ENCODE measurements at places on chromosomes 16 and 17.

GRCh38 chr16:18792836-18793433 lies 2.8 kb upstream of the RPS15A start:
- no peak for DNase-seq

DNA sequence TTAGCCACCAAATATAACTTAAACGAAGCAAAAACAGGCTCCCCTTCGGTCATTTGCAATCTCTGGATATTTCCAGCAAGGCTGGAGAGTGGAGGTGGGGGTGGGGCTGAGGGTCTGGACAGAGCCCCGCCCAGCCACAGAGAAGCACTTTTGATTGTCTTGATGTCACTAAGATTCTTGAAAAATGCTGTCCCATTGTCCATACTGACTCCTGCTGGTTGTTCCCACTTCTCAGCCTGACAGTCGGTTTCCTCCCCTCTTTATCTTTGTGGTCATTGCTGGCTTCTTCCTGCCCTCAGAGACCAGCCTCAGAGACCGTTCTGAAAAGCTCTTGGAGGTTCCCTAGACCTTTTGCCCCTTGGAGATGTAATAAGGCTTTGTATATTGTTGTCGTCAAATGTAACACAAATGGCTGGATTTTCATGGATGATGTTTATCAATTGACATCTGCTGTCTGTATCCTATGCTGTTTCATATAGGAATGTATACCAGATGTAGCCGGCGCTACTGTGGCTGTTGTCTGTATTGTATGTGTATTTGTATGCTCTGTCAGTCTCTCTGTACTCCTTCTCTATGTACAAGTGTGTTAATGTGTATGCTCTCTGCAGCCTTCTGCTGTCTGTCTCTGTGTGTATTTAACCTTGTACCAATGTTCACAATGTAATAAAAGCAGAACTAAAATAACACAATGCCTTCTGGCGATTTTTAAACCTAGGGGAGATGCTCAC lies 94.8 kb upstream of the DNAH9 start:
- no peak for DNase-seq

DNA sequence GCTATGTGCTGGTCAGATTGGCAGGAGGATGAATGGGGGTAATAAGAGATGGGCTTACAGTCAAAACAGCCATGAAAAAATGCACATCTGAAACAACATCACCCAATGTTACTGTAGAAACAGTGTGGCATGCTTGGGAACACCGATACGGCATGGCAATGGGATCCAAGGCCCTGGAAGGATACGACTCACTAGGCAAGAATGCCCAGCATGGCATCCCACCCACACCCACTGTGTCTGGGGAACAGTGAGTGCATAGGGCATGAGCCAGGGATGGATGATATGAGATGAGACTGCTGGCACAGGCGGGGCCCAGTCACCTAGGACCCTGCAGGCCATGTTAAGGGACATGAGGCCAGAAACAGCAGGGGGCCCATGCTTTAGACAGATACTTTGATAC lies 11.5 kb downstream of the TRIM25 start:
- DNase-seq = no peak

DNA sequence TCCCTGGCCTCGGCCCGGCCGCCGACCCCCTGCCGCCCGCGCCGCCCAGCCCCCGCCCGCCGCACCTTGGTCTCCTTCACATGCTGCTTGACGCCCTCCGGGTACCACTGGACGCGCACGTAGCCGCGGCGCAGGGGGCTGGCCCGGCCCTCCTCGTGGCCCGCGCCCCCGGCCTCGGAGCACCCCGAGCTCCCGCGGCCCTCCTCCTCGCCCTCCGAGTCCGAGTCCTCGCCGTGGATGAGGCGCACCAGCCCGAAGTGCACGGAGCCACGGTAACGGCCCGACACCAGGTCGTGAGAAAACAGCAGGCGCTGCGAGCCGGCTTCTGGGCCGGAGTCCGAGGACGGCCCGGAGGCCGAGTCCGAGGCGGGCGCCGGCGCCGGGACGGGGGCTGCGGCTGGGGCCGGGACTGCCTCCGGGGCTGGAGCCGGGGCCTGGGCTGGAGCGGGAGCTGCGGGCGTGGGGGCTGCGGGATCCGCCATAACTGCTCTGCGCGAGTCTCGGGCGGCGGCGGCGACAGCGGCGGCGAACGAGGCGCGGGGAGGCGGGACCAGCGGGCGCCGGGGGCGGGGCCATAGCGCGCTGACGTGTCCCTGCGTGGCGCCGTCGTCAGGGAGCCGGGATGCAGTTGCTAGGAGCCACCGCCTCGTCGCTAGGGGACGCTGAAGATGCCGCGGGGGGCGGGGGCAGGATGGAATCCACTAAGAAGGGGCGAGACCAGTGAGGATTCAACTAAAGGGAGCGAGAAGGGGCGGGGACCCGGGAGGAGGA lies at the start of gene UBE2O:
Gene UBE2O, minus strand, starts transcription at position 493 of the 771 bp plus-strand sequence. Its CDS starts 11 bp downstream, at position 482.
- DNase-seq = peak; percentile 89

DNA sequence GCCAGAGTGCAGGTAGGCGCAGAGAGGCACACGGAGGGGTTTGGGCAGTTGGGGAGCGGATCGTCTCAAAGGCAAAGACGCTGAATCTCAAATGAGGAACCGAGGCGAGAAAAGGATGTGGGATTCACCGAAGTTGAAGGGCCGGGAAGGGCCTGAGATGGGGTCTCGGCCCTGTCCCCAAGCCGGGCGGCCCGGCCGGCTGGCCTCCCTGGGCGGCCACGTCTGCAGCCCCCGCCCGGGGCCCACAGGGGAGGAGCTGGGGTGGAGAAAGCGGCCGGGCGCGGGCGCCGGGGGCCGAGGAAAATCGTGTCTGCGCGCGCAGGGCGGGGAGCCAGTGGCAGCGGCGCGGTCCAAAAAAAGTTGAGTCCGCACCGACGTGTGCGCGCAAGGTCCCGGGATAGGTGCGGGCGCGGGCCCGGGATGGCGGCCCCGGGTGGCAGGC lies 458 bp downstream of the SLC12A4 start:
- DNase-seq = no peak

DNA sequence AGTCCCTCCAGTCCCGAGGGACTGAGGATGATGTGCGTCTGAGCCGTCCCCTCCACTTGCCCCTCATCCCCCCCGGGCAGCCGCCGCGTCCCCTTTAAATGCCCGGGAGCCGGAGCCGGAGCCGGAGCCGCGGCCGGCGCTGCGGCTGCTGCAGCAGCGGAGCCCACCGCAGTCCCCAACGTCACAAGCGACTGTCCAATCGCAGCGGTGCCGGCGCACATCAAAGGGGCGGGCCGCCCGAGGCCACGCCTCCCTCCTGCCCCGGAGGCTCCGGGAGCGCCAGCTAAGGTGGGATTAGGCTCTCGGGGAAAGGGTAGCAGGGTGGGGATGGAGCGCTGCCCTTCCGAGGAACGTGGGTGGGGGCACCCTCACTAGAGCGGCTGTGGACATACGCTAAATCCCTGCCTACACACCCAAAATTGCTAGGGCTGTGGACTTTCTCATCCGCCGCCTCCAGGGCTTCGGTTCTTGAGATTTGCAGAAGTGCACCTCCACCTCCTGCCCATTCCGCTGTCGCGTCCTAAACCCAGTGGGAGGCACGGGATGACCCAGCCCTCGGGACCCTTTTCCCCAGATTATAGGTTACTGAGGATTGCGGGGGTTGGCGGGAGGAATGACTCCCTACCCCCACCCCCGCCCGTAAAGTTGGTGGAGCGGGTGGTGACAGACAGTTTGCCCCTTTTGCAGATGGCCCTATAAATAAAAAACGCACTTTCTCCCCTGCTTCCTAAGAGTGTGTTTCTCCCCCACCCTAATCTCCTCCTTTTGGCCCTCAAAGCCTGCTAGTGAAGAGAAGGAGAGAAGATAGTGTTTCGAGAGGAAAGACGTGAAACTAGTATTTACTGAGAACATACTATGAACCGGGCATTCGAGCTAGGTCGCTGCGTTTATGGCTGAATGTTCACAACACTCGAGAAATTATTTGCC lies at the start of gene PHOSPHO1:
Gene PHOSPHO1, minus strand, starts transcription at position 152 of the 927 bp plus-strand sequence. CDS start 4,096 bp downstream, outside the sequence.
- DNase-seq = peak; percentile 85

DNA sequence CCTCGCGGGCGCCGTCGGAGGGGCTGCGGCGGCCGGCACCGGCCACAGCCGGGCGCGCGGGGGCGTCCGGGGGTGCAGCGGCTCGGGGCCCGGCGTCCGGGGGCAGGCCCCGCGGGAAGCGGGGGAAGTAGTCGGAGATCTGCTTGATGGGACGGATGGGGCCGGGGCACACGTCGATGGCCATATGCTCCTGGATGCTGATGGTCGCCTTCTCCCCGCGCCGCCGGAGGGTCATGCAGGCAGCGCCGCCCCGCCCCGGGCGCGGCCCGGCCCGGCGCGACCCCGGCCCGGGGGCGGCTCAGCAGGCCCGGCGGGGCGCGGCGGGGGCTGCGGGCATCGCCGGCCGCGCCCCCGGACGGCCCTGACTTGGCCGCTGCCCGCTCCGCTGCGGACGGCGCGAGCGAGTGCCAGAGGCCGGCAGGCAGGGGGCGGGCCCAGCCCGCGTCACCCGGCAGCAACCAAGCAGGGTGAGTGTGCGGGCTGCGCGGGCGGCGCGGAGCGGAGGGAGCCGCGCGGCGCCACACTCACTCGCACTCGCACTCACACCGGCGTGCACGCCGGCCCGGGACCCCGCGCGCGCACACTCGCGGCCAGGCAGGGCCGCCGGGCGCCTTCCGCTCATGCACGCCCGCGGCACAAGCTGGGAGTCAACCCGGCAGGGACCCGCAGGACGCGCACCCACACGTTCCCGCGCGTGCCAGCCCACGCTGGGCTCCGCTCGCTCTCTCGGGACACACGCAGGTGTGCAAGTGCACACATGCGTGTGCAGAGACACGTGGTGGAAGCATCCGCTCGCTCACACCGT lies at the start of gene DOC2B:
Gene DOC2B, minus strand, starts transcription at position 406 of the 805 bp plus-strand sequence. Its CDS starts 171 bp downstream, at position 235.
- no peak for DNase-seq

DNA sequence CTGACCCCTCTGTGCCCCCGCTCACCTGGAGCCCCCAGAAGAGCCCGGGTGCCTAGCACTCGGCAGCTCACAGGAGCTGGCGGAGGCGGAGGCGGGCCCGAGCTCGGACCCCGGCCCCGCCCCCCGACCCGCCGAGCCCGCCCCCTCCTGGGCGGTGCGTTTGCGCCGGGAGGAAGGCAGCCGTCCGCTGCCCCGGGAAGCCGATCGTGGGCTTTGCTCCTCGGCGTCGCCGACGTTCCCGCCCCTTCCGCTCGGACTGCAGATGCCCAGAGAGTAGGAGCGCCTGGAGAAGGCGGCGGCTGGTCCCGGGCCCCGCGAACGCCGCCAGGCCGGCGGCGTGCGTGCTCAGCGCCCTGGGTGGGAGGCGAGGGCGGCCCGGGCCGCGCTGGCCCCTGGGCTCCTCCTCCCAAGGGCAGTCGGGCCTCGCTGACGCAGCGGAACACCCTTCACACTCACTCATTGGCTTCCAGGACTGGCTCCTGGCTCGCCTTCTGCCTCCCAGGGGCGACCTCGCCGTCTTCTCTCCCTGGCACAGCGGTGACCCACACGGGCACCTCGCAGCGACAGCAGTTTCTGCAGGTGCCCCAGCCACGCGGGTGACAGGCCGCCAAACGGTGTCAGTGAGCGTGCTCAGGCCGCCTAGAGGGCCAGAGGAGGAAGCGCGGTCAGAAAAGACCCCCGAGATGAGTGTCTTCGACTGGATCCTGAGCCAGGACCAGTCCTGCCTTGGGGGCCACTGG lies at the start of gene PLSCR3:
Gene PLSCR3, minus strand, starts transcription at position 74 of the 740 bp plus-strand sequence. CDS start 415 bp downstream, outside the sequence.
- peak; percentile 81 for DNase-seq

- no peak for DNase-seq
These were observed 81.2 kb upstream of the GOT2 start for GRCh38 chr16:58815181-58815888.

DNA sequence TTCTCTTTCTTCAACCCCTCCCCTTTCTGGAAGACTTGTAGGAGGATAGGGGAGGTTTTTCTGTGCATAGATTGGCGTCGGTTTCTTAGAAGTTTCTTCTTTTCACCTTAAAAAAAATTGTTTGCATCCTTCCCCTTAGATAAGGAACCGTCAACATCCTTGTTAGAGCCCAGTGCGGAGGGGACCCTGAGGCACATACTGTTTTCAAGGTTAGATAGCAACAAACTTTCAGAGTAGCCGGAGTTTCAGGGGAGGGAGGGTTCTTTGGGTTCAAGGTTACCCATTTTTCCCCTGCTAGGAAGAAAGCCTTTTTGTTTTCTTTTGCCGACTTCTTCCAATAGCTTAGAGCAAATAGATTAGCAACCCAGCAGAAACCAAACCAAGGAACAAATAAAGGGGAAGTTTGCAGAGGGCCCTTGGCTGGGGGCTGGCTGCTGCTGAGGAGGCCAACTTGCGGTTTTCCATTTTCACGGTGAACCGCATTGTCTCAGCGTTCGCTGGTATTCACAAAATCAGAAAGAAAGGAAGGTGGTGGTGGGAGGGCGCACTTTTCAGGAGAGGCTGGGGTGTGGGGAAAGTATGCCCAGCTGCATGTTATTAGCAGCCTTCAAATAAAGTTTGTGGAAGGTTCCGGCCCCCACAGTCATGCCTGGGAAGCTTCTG lies 28.8 kb downstream of the MSI2 start:
- DNase-seq = peak; percentile 80
